Vagina (tissue), 2 donors: ENCODE measurements at places on chromosomes 2 and 18. TPM values are rescaled to one million over a fixed set of nuclear protein-coding genes. Genes with fewer than 3 reads are reported as not detected.

DNA sequence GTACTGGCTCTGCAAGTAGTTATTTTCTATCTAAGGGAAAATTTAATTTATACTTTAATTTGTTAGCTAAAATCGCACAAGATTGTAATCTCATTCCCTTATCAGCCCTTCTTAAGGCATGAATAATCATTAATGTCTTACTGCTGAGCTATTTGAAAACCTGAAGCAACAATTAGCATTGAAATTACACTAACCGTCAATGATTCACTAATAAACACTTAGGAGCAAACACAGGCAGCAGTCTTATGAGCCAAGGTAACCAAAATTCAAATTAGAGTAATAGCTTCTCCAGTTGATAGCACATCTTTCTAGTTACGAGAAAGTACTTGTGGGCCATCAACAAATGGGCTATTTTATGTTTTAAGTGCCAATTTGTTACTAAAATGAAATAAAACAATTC, 1289.7 kb downstream of the LRP1B start:
- H3K27me3 ChIP-seq: no peaks in the 10 kb centered on the region
- H3K4me3 ChIP-seq: no peak overlapping the region
- H3K27ac ChIP-seq: no peak overlapping the region
- no peaks in the 10 kb centered on the region for H3K4me1 ChIP-seq
- no peaks in the 10 kb centered on the region for H3K36me3 ChIP-seq
- DNase-seq: no peak

- DNase-seq: no peak
- H3K4me1 ChIP-seq: peaks cover 20% of the 10 kb centered on the region
- H3K4me3 ChIP-seq: no peak overlapping the region
- no peaks in the 10 kb centered on the region for H3K36me3 ChIP-seq
- H3K27ac ChIP-seq: peak overlapping the region; percentile 45
Measured at GRCh38 chr2:216991563-216991962, 131.7 kb upstream of the TNP1 start.

- no peaks in the 10 kb centered on the region for H3K27me3 ChIP-seq
- no peak for DNase-seq
- no peaks in the 10 kb centered on the region for H3K36me3 ChIP-seq
- no peaks in the 10 kb centered on the region for H3K4me1 ChIP-seq
- H3K4me3 ChIP-seq: no peak overlapping the region
Measured at GRCh38 chr2:182240862-182241371, 185.9 kb downstream of the PDE1A start.

The APCDD1 gene
- 110 TPM for total RNA-seq

GRCh38 chr2:211133766-211134165, 577.4 kb downstream of the CPS1 start:
- no peak overlapping the region for H3K27ac ChIP-seq
- no peaks in the 10 kb centered on the region for H3K4me1 ChIP-seq
- no peaks in the 10 kb centered on the region for H3K27me3 ChIP-seq
- no peaks in the 10 kb centered on the region for H3K36me3 ChIP-seq

DNA sequence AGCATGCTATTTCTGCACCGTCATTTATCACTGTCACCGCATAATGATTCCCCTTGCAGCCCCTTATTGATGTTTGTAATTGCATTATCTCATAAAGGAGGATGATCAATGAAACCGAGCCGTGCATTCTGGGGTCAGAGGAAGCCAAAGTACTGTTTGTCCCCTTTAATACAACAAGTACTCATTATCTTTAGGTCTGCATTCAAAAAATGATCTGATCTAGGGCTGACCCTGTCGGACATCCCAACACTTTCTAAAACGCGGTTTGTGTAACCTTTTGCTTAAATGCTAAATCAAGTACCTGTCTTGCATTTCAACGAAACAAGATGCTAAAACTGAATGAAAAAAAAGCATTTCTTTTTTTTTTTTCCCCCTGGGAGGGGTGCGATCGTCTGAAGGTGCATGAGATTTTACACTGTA, 143.8 kb downstream of the MEIS1 start:
- peak overlapping the region; percentile 95 for H3K27ac ChIP-seq
- DNase-seq: no peak
- H3K4me3 ChIP-seq: peak overlapping the region; percentile 80
- H3K27me3 ChIP-seq: no peaks in the 10 kb centered on the region
- H3K4me1 ChIP-seq: peaks cover 10% of the 10 kb centered on the region
- no peaks in the 10 kb centered on the region for H3K36me3 ChIP-seq

The NT5C1B gene
- not detected for total RNA-seq

DNA sequence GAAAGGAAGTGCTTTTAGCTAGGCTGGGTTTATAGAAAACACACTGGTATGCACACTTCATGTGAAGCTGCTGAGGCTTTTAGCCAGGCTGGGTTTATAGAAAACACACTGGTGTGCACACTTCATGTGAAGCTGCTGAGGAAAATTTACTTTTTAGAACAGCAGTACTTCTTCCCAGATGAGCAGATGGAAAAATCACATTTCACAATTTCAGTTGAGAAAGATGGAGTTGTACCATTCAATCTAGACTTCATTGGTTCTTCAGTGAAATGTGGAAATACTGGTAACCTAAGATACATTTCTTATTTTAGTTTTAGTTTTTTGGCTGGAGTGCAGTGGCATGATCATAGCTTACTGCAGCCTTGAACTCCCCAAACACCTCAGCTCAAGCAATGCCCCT, 11.1 kb downstream of the SNTG2 start:
- no peaks in the 10 kb centered on the region for H3K36me3 ChIP-seq
- no peak for DNase-seq
- H3K4me1 ChIP-seq: no peaks in the 10 kb centered on the region
- no peak overlapping the region for H3K27ac ChIP-seq
- H3K4me3 ChIP-seq: no peak overlapping the region

DNA sequence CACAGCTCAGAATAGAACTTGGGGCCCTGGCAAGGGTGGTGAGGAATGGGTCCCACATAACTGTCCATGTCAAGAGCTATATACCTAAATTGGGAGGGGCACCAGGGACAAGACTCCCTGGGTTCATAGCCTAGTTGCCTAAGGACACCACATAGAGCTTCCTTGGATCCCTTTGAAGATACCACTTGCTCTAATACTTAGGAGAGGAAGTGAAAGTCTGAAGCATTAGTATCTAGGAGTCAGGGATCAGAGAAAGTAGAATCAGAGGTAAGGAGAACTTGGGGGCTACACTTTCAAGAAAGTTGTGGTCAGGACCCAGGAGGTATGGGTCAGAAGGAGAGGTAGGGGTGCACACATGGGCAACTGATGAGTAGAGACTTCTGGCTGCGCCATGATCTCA, 318.2 kb upstream of the SLC39A10 start:
- no peak overlapping the region for H3K27ac ChIP-seq
- no peaks in the 10 kb centered on the region for H3K4me1 ChIP-seq
- no peaks in the 10 kb centered on the region for H3K36me3 ChIP-seq
- H3K4me3 ChIP-seq: no peak overlapping the region

DNA sequence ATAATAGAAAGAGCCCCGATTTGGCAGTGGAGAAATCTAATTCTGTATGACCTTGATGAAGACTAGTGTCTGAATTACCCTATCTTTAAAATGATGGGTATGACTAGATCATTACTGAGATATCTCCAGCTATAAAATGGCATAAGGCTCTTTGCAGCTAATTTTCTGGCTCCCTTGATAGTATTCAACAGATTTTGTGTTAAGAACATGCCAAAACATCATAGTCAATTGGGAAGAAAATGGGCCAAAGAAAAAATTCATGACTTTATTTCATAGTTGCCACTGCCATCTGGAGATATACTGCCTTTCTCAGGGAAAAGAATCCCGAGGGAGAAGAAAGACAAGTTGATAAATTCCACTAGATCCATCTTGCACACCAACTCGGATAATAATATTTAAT, 1618.7 kb downstream of the LRP1B start:
- H3K4me3 ChIP-seq: no peak overlapping the region
- no peaks in the 10 kb centered on the region for H3K4me1 ChIP-seq
- no peaks in the 10 kb centered on the region for H3K36me3 ChIP-seq
- H3K27me3 ChIP-seq: no peaks in the 10 kb centered on the region

The CLEC4F gene
- 0.49 TPM for total RNA-seq

The UGT1A4 gene
- total RNA-seq: 0.98 TPM

GRCh38 chr2:59312967-59313940, 1072.1 kb upstream of the FANCL start:
- no peaks in the 10 kb centered on the region for H3K4me1 ChIP-seq
- no peak overlapping the region for H3K4me3 ChIP-seq
- DNase-seq: no peak
- no peak overlapping the region for H3K27ac ChIP-seq
- H3K36me3 ChIP-seq: no peaks in the 10 kb centered on the region
- no peaks in the 10 kb centered on the region for H3K27me3 ChIP-seq

The SIX3 gene
- not detected for total RNA-seq

GRCh38 chr2:54099829-54100585, 15.4 kb upstream of the ACYP2 start:
- H3K36me3 ChIP-seq: no peaks in the 10 kb centered on the region
- DNase-seq: no peak
- H3K27me3 ChIP-seq: no peaks in the 10 kb centered on the region
- H3K27ac ChIP-seq: no peak overlapping the region
- peaks cover 8% of the 10 kb centered on the region for H3K4me1 ChIP-seq

DNA sequence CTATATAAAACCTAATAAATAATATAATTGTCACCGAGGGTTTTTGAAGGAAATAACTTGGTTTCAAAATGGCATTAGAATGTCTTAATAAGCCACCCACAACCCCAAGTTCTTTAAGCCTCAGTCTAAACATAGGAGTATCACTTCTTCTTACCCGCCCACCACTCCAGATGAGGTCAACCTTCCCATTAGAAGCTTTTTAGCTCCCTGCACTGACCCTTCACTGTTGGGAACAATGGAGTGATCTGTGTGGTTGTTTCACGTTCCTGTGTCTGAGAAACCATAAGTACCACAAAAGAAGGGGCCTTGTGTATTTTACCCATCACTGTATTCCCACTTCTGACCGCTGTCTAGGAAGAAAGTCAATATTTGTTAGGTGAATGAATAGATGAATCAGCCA, 326.3 kb upstream of the ZNF521 start:
- no peak for DNase-seq
- no peaks in the 10 kb centered on the region for H3K27me3 ChIP-seq
- no peak overlapping the region for H3K4me3 ChIP-seq
- no peaks in the 10 kb centered on the region for H3K36me3 ChIP-seq
- no peaks in the 10 kb centered on the region for H3K4me1 ChIP-seq

The HOXD1 gene
- 1.2 TPM for total RNA-seq

GRCh38 chr2:130728007-130728454, 839 bp upstream of the GPR148 start:
- DNase-seq: no peak
- H3K4me3 ChIP-seq: peak overlapping the region; percentile 51
- no peaks in the 10 kb centered on the region for H3K36me3 ChIP-seq
- H3K27ac ChIP-seq: no peak overlapping the region
- H3K4me1 ChIP-seq: peaks cover 20% of the 10 kb centered on the region

The IL36RN gene
- total RNA-seq: 0.25 TPM

DNA sequence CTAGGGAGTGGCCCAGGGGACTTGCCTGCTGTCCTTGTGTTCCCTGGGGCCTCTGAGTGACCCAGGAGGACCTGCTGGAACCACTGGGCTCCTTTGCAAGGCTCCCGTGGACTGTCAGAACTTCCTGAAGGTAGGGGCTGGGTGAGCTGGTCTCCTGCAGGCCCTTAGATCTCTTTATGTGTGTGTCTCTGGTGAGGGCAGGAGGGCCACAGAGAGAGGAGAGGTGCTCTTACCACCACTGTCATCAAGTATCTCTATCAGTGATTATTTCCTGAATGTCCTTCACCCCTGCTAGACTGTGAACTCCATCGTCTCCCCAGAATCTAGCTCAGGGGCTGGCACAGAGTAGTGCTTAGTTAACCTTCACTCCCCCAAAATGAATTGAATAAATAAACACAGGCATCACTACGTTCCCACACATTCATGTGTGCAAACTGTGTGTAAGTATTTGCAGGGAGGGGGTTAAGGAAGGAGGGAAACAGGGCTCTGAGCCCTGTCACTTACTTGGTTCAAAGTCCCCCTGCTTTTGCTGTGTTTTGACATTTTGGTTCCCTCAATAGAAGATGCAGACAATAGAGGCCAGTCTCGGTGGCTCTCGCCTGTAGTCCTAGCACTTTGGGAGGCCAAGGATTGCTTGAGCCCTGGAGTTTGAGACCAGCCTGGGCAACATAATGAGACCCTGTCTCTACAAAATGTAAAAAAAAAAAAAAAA, 100.8 kb upstream of the HAAO start:
- peaks cover 6% of the 10 kb centered on the region for H3K4me1 ChIP-seq
- peak; percentile 80 for DNase-seq
- no peak overlapping the region for H3K4me3 ChIP-seq
- no peak overlapping the region for H3K27ac ChIP-seq
- no peaks in the 10 kb centered on the region for H3K27me3 ChIP-seq
- H3K36me3 ChIP-seq: no peaks in the 10 kb centered on the region

GRCh38 chr2:99640635-99641151, 150.9 kb upstream of the REV1 start:
- H3K27ac ChIP-seq: no peak overlapping the region
- H3K4me1 ChIP-seq: peaks cover 45% of the 10 kb centered on the region
- H3K36me3 ChIP-seq: no peaks in the 10 kb centered on the region
- no peaks in the 10 kb centered on the region for H3K27me3 ChIP-seq
- H3K4me3 ChIP-seq: no peak overlapping the region

- no peaks in the 10 kb centered on the region for H3K36me3 ChIP-seq
- H3K27ac ChIP-seq: peak overlapping the region; percentile 22
- H3K4me3 ChIP-seq: no peak overlapping the region
- H3K27me3 ChIP-seq: no peaks in the 10 kb centered on the region
- DNase-seq: no peak
Measured at GRCh38 chr2:46344706-46345105, 47.5 kb downstream of the EPAS1 start.

DNA sequence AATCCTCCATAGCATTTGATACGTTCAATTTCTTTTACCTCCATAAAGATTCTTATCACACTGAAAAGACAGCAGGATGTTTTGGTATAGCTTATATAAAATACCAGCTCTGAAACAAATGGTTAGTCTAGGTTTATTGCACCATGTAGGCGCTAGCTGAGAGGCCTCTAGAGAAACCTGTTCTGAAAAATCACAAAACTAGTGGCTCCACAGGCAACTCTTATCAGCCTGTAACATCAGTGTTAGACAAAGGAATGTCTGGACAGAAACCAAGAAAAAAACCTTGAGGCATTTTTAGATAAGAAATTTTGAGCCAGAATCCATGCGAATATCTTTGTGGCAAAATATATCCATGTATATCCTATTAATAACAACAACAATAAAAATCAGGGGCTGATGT, 440.4 kb upstream of the MAP2 start:
- no peak overlapping the region for H3K4me3 ChIP-seq
- H3K27me3 ChIP-seq: no peaks in the 10 kb centered on the region
- H3K27ac ChIP-seq: no peak overlapping the region
- no peaks in the 10 kb centered on the region for H3K36me3 ChIP-seq

DNA sequence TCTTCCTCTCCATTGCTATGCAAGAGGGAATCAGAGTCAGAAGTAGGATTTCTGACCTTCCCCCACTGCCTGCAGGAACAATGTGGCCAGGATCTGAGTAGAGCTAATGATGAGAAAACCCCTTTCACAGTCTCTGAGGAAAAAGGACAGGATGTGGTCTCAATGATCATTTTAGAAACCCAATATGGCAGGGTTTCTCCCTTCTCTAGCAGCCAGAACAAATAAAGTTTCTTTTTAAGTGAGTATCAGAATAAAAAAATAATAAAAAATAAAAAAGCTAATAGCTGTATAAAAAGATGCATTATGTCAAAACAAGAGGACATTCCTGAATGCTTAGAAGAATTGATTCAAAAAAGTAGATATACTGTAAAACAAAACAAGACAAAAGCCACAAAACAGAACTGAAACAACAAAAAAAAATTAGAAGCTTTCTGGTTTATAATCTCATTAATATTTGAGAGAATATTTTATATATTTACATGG, 1124.9 kb upstream of the ZEB2 start:
- no peak overlapping the region for H3K27ac ChIP-seq
- H3K27me3 ChIP-seq: no peaks in the 10 kb centered on the region
- no peaks in the 10 kb centered on the region for H3K36me3 ChIP-seq
- DNase-seq: no peak
